ENCODE measurements at places on chromosomes 6 and 20.

DNA sequence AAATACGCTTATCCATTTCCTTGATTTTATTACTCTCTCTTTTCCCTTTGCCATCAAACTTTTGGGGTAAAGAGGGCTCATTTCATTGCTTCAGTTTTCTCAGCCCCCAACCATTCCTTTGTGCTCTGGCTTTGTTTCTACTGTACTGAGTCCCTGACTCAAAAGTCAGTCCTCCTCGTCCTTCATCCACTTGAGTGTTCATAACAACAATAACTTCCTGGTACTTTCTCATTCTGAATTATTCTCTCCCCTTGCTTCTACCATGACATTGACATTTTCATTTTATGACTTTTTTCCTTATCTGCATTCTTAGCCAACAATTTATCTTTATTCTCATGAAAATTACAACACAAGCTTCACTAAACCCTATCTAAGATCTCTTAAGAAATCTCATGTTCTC lies 911 bp downstream of the ENPP3 start:
- DNase-seq: no peak

DNA sequence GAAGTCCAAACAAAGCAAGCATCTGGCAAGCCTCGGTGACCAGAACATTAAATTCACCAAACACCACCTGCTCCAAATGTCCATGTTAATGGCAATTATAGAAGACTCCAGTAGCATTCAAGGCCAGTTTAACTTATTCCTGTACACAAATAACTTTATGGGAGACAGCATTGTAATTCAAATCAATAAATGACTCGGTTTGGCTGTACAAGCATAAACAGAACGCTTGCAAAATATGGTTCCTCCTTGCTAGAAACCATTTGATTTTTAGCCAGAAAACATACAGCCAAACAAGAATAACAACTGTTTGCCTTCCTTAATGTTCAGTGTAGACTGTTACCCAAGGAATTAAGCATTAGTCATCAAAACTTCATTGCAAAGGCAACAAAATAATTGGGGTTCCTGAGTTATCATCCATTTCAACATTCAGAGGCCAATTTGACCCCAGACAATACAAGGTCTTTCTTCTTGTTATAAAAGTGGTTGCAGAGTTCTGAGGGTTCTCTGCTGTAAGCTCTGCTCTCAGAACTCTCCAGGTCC lies 125.1 kb downstream of the BFSP1 start:
- no peak for DNase-seq

DNA sequence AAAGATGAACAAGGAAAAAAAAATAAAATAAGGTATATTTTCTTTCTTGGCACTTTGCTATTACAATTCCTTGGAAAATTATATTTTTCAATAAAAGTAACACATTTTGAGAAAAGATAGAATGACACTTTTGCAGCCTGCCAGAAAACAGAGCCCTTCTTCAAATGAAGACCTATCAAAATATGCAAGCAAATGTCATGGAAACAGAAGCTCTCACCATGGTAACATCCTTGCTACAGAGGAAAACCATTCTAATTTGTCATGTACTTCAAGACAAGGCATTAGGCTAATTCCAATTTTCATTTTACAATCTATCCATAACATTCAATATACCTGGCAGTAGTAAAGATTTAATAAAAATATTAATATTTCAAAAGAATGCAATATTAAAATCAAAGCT lies 177.9 kb downstream of the RNGTT start:
- no peak for DNase-seq

DNA sequence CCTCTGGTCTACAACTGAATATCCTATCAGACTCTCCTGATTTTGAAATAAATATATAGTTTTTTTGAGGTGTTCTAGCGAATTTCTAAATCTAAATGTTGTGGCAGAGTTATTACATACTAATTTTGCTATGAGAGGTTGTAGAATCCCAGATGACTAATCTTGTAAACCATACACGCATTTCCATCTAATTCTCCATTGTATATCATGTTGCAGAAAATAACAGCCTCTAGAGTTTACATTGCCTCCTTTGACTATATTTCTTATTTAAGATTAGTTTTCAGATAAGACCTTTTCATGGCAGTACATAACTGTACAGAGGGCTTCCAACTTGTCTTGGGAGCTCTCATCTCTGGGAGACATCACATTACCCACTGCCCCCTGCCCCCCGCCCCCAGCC lies 22.9 kb downstream of the PTPN1 start:
- peak; percentile 39 for DNase-seq

DNA sequence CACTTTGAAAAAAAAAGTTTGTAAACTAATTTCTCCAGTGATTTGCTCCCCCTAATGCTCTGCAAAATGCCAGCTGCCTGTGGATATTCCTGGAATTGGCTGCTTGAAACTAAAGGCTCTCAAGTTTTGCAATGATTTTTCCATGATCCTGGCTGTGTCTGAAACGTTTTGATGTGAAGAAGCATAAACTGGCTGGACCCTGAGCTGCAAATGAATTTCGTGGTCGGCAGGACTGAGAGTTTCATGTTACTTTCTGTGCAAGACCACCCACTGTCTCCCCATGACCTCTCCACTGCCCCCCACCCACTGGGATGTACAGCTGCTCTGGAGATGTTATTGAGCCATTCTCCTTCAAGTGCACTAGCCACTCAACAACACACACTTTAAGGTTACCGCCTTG lies 171.3 kb upstream of the SSTR4 start:
- no peak for DNase-seq

GRCh38 chr6:25992413-25993340 lies 30.1 kb downstream of the TRIM38 start:
- DNase-seq: peak; percentile 90

Data from fibroblast of skin of right quadriceps (primary cell).